ENCODE measurements at places on chromosomes 6 and 20. TPM values are rescaled to one million over a fixed set of nuclear protein-coding genes. Genes with fewer than 3 reads are reported as not detected.

Gene CNR1
- 0.52 TPM for total RNA-seq

Gene LINC00237
- 0.52 TPM for total RNA-seq

Gene AAR2
- 25.1 TPM for total RNA-seq

Gene DEFB126
- total RNA-seq = not detected

Gene CTAGE9
- not detected for total RNA-seq

Gene CNKSR3
- 3.7 TPM for total RNA-seq

Gene TMEM244
- total RNA-seq = not detected

Gene PPP1R16B
- total RNA-seq = 4.2 TPM

Gene LY6G6C
- total RNA-seq = not detected

Gene MMP24
- total RNA-seq = under 0.01 TPM

Gene OXT
- total RNA-seq = not detected

Gene TCP11
- total RNA-seq = not detected

Gene TREM1
- total RNA-seq = under 0.01 TPM

Gene MACROD2
- total RNA-seq = 3.1 TPM

Gene SNX5
- total RNA-seq = 95.0 TPM

Gene TRIM38
- 5.2 TPM for total RNA-seq

Gene GLP1R
- not detected for total RNA-seq

Gene CD24
- 16.7 TPM for total RNA-seq

Gene SIGLEC1
- total RNA-seq = 2.1 TPM

Gene MYH7B
- 19.3 TPM for total RNA-seq

Gene CRISP2
- total RNA-seq = not detected
